ENCODE measurements at places on chromosomes 7 and 10.

DNA sequence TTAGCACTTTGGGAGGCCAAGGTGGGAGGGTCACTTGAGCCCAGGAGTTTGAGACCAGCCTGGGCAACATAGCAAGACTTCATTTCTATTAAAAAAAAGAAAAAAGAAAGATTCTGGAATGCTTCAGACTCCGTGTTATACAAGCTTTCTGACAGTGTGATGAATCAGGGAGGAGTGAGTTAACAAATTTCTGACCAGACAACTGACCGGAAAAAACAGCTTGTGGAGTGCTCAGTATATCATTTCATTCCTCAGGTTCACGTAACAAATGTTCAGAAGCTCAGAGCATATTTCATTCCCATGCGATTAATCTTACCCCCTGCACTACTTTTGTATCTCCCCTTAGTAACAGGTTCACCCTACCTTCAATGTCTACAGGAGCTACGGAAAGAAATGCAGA lies 28.6 kb upstream of the TNPO3 start:
- no peak for DNase-seq

DNA sequence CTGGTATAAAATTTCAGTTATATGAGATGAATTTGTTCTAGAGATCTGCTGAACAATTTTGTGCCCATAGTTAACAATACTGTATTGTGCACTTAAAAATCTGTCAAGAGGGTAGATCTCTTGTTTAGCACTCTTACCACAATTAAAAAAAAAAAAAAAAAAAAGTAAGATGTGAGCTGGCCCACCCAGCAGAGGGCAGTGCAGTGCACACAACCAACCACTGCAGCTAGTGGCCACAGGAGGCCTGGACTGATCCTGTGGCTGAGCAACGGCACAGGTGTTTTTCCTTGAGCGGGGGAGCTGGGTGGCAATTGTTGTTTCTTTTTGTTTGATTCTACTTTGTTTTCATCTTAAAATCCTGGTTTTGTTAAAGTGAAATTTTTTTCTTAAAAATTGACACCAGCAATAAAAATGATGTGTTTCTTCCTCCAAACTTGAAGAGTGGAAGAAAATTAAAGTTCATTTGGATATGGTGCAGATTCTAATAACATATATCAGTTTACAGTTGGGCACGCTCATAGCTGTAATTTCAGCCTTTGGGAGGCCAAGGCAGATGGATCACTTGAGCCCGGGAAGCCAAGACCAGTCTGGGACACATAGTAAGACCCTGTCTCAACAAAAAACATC lies 171.1 kb upstream of the TBX20 start:
- peak; percentile 84 for DNase-seq

DNA sequence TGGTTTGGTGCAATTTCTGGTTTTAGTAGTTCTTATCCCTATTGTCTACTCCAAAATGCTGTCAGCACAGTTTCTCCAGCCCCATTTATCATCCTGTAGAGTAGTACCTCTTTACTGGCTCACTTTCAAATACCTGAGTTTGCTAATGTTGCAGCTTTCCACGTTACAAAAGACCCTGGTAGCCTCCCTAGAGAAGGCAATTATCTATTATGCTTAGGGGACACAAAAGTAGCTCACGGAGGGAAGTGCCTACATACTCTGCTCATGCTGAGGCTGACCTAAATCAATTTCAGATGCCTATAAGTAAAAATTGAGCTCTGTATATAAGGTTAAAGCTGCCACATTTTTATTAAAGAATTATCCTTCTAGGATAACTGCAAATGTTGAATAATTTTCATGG lies 603.6 kb downstream of the CNTNAP2 start:
- DNase-seq = no peak

DNA sequence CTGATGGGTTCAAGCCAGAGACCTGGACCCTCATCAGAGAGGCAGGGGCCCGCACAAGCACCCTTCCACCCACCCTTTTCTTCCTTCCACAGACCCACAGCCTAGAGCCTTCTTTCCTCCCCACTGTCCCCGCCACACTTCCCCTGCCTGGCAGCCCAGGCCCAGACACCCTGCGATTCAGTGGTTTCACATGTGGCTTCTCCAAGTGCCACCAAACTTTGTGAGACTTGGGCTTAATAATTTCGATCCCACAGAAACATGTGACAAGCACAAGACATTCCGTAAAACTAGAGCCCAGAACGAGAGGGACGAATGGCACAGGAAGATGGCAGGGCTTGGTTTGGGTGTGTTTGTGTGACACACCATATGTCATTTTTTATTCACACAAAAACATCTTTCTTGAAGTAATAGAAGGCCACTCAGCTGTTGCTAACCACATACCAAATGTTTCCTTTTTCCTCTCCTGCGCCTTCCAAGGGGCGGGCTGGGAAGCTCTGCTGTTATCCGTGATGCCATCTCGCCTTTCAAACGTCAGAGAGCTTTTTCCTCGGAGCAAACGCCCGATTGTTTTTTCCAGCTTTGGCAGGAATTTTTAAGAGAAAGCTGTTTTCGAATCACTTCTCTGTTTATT lies 162.9 kb downstream of the GRK5 start:
- DNase-seq = no peak
